CD4-positive, alpha-beta T cell treated with Interleukin-4 for 1 hour (primary cell): ENCODE measurements at places on chromosomes 16 and 17.

DNA sequence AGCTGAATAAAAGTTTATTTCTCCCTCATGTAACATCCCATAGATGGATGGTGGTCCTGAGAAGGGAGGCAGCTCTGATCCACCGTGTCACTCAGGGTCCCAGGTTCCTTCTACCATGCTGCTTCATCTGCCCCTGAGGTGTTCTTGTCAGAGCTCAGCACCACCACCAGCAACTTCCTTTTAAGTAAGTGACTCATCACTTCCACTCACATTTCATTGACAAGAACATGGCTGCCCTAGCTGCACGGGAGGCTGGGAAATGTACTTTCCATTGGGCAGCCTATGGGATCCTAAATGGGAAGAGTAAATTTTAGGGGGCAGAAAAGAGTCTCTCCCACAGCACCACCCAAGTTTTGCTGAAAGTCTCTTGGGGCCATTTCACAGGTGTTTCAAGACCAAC, 134.7 kb downstream of the USP31 start:
- no peak for DNase-seq

- no peak for DNase-seq
These were observed 190.2 kb upstream of the MPHOSPH6 start for GRCh38 chr16:82360024-82360783.

- DNase-seq = no peak
These were observed 639.1 kb downstream of the MAF start for GRCh38 chr16:78961464-78961863.

DNA sequence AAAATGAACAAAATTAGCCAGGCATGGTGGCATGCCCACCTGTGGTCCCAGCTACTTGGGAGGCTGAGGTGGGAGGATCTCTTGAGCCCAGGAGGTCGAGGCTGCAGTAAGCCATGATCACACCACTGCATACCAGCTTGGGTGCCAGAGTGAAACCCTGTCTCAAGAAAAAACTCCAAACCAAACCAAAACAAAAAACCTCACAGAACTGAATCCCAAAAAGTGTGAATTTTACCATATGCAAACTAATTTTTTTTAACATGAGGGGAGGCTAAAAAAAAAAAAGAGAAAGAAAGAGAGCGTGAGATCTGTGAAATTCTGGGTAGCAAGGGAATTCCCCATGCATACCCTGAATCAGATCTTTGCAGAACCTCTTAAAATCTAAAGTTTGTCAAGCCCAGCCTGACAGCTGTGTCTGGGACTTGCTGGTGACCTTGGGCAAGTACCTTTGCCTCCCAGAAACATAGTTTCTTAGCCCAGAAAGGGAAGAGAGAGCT, 17.1 kb upstream of the CDH1 start:
- DNase-seq = no peak

- no peak for DNase-seq
These were observed 10.1 kb downstream of the SEPTIN12 start for GRCh38 chr16:4778050-4778392.

GRCh38 chr16:2161911-2162310, 6.3 kb downstream of the TRAF7 start:
- DNase-seq = no peak

GRCh38 chr17:40454613-40454995, 11.4 kb downstream of the IGFBP4 start:
- no peak for DNase-seq

GRCh38 chr17:29292992-29293889, 707 bp downstream of the NUFIP2 start:
- peak; percentile 47 for DNase-seq

DNA sequence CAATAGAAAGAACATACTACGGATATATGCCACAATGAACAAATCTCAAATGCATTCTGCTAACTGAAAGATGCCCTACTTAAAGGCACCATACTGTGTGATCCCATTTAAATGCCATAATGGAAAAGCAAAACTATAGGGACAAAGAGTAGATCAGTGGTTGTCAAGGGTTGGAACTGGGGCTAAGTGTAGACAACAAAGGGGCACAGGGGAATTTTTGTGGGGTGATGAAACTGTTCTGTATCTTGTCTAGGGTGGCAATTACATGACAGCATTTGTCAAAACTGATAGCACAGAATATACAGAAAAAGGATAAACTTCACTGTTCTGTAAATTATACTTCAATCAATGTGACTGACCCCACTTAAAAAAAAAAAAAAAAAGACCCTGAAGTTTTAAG, 17.7 kb downstream of the GFOD2 start:
- no peak for DNase-seq

GRCh38 chr16:51834794-51835193, 683.7 kb upstream of the SALL1 start:
- DNase-seq = no peak

DNA sequence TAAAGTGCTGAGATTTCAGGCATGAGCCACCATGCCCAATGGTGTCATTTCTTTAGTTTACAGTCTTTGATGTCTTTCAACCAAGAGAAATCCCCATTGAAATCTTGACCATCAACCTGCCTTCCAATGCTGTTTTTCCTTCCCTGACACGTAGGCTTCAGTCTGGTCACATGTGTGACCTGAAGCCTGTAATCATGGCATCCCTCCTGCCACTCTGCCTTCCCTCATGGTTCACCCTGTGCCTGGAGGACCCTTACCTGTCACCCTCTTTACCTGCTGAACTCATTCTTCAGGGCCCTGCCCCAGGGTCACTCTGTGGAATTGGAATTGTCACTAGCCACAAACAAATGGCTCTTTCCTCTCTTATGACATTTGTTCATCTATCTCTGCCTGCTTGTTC, 18.1 kb upstream of the ARHGAP23 start:
- DNase-seq = no peak

DNA sequence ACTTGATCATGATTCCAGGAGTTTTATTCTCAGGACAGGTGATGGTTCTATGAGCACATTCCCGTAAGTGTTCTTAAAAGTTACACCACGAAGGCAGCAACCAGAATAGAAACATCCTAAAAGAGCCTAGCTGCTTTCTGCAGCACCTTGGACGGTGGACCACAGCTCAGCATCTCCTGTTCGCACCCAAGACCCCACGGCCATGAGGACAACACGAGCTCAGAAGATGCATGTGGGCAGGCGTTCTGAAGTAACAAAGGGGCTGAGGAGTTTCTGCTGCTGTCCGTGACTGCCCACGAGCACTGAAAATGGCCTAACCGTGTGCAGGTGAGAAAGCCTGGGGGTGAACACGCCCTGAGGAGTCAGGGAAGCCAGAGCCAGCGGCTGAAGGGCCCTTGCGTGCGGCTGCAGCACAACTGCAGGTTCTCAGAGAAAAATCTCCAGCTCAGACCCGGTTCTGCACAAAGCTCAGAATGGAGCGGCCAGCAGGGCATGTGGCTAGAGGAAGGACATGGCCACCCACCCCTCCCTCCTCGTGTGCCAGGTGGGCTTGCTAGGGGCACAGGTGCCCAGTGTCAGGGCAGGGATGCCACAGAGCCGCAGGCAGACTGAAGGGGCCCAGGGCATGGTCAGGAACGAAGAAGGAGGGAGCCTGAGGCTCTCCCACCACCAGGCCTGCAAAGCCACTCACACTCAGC, 10.8 kb upstream of the C16orf95 start:
- DNase-seq = no peak

GRCh38 chr16:5235119-5235518, 137.5 kb upstream of the EEF2KMT start:
- DNase-seq = no peak
